ENCODE measurements at places on chromosomes 12 and 14.
A peak's percentile ranks its signal among the peaks of the same experiment; 100 is the strongest.

DNA sequence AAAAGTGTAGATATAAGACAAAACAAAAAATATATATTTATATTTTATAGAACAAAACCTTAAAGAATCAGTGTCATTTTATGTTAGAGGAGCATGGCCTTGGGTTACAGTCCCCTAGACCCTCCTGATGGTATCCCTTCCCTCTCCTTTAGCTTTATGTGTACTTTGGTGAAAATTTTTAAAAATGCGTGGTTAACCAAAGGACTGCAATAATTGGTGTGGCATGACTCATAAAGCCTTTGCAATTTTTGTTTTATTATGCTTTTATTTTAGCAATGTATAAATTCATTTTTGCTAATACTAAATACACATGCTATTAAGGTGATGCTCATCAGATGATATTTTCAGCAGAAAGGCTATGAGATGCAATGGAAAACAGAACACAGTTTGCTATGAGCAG lies 264.4 kb downstream of the SYT1 start:
- no peaks in the 10 kb centered on the region for H3K36me3 ChIP-seq
- DNase-seq: no peak
- H3K4me1 ChIP-seq: 0 out of 2 replicates have a peak, but pooled peaks cover 3% of the 10 kb centered on the region
- no peaks in the 10 kb centered on the region for H3K27me3 ChIP-seq
- no peak overlapping the region for H3K4me3 ChIP-seq
- no peak overlapping the region for H3K27ac ChIP-seq

GRCh38 chr12:17134315-17134714 lies 528.4 kb upstream of the LMO3 start:
- H3K27ac ChIP-seq: no peak overlapping the region
- H3K4me3 ChIP-seq: no peak overlapping the region
- no peaks in the 10 kb centered on the region for H3K4me1 ChIP-seq
- no peaks in the 10 kb centered on the region for H3K27me3 ChIP-seq
- DNase-seq: no peak

DNA sequence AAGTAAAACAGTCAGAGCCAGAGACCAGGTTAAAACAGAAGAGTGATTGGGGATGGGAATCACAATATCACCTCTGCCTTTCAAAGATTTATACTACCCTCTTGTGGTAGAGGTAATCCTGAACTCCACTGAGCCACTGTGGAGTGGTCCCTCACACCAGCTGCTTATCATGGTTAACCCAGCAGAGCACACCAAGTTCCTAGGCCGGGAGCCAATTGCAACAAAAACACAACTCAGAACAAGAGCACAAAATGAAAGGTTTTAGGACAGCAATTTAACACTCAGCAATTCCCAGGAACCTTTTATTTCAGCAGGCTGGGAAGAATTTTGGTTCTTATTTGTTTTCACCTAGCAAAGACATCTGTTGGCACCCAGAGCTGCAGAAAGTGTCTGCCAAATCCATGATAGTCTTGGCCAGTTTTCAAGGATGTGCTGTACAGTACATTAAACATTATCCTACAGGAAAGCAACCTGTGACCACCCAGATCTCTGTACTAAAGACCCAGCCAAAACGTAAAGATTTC lies 220.5 kb upstream of the ATXN7L3B start:
- no peak overlapping the region for H3K27ac ChIP-seq
- no peaks in the 10 kb centered on the region for H3K4me1 ChIP-seq
- no peak for DNase-seq
- H3K36me3 ChIP-seq: no peaks in the 10 kb centered on the region

DNA sequence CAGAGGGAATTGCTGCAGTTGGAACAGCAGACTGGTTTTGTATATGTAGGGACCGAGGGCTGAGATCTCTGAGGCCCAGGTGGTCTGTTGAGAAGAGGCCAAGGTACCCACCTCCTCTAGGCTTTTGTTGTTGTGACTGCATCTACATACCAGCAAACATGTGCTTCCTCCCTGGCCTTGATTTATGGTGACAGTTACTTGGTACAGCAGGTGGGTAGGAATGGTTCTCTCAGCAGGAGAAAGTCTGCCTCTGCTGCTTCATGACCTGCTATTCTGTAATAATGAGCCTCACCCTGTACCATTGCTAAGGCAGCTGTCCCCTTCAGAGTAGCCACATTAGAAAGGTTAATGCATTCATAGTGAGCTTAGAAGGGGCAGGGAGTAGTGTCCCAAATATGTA lies 196.7 kb upstream of the PELI2 start:
- no peaks in the 10 kb centered on the region for H3K36me3 ChIP-seq
- H3K4me3 ChIP-seq: no peak overlapping the region
- peaks cover 20% of the 10 kb centered on the region for H3K4me1 ChIP-seq

DNA sequence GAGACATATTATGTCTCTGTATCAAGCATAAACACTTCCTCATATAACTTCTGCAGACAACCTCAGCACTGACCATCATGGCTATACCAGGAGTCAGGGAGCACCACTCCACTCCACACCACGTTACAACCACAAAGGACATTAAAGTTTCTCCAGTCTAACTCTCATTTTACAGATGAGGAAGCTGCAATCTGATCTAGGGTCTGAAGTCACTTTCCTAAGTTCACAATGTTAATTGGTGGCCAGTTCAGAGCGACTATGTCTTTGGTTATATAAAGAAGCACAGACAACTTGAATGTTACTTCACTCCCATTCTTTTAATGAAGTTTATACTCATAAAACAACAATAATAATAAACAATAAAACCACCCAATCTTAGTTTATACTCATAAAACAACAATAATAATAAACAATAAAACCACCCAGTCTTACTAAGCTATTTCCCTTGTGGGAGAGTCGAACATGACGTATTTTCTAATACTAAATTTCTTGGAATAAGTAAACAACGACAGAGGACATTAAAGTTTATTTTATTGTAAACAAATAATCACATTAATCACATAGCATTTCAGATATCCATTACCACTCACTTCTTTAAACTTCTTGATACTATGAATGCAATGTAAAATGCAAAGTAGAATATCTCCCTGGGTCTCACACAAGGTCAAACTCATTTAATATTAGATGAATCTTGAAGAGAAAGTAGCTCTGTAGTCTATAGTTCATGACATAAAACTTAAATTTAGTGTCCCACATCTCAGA lies 72.4 kb upstream of the SSTR1 start:
- no peak overlapping the region for H3K27ac ChIP-seq
- DNase-seq: no peak
- H3K36me3 ChIP-seq: no peaks in the 10 kb centered on the region
- H3K4me3 ChIP-seq: no peak overlapping the region
- H3K4me1 ChIP-seq: peaks cover 11% of the 10 kb centered on the region

DNA sequence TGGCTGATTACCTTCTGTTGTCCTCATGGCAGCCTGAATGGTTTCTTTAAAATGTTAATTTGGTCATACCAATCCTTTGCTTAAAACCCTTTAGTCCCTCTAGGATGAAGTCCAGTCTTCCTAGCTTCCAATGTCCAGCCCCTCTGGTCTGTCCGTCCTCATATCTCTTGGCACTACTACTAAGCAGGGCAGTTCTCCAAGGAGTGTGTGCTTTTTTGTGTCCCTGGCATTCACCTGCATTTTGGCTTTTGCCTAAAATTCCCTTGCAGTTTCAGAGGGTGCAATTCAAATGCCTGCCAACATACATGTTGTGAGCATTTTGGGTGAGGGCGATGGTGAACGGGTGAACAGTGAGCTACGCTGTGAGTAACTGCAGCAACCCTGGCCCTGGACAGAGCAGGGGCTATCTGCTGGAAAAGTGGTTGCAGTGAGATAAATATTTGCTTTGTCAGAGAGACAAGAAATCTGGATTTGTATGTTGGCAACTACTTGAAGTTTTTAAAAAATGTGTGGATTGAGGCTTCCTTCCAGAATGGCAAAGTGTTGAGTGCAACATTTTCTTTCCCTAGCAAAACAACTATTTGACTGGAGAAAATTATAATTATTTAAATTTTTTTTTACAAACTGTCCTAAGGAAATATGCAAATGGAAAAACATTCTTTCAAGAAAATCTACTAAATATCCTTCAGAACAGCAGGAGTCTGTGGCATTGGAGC lies 14.6 kb downstream of the GALNT8 start:
- H3K4me3 ChIP-seq: no peak overlapping the region
- peaks cover 10% of the 10 kb centered on the region for H3K4me1 ChIP-seq
- H3K27me3 ChIP-seq: no peaks in the 10 kb centered on the region

DNA sequence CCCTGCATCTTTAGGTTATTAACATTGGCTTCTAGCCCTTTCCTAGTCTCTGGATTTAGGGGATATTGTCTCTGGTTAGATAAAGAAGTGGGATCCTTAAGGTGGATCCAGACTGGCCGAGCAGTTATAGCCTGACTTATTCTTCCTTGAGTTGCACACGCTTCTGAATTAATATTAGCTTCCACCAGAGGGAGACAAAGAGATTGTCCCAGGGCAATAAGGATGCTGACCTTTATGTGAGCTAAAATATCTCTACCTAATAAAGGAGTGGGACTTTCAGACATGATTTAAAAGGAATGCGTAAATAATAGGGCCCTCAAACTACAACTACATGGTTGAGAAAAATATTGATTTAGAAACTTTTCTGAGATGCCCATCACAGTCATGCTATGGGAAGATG lies 139.7 kb downstream of the SLCO1B3 start:
- 0 out of 2 replicates have a peak, but pooled peaks cover under 1% of the 10 kb centered on the region for H3K4me1 ChIP-seq
- no peak for DNase-seq
- no peak overlapping the region for H3K27ac ChIP-seq
- no peak overlapping the region for H3K4me3 ChIP-seq
- no peaks in the 10 kb centered on the region for H3K36me3 ChIP-seq

GRCh38 chr14:85187521-85187920 lies 342.4 kb upstream of the FLRT2 start:
- DNase-seq: no peak
- no peaks in the 10 kb centered on the region for H3K36me3 ChIP-seq
- H3K27ac ChIP-seq: no peak overlapping the region
- H3K27me3 ChIP-seq: no peaks in the 10 kb centered on the region

DNA sequence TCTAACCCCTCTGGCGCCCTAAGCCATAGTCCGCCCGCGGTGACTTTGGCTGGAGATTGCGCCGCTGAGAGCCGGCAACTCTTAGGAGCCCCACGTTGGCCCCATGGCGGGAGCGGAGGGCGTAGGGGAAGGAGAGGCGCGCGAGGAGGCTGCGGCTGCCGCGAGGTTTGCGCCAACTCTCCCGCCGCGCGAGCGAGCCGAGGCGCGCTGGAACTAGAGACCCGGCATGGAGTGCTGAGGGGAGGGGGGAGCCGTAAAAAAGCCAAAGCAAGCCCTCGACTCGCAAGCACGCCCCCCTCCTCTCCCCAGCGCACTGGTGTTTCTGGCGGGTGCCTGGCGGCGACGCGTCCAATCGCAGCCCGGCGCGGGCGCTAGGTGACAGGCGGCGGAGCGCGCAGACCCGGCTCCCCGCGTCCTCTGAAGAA lies at the start of gene SYT10:
Gene SYT10, minus strand, starts transcription at position 233 of the 425 bp plus-strand sequence. CDS start 297 bp downstream, outside the sequence.
- no peaks in the 10 kb centered on the region for H3K36me3 ChIP-seq
- peaks cover 22% of the 10 kb centered on the region for H3K4me1 ChIP-seq
- peak within 1 kb of the TSS; percentile 86 for H3K4me3 ChIP-seq

- H3K4me3 ChIP-seq: no peak overlapping the region
- no peak for DNase-seq
- H3K36me3 ChIP-seq: no peaks in the 10 kb centered on the region
- H3K27me3 ChIP-seq: no peaks in the 10 kb centered on the region
These were observed 46.8 kb downstream of the MOK start for GRCh38 chr14:102258136-102258535.

DNA sequence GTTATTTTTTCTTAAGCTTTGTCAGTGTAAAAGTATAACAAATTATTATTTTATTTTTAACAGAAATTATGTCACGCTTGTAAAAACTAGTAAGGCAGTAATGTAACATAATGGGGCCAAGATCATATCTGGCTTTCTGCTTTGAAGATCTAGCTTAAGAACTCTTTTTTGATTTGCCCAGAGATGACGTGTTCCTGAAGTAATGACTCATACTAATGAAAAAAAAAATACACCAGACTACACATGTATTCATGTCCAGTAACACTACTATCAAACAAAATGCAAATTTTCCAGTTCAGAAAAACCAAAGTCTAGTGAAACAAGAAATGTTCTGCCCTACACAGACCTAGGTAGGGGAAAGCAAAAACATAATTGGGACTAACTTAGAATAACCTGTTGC lies 432.2 kb upstream of the ATXN7L3B start:
- no peak overlapping the region for H3K4me3 ChIP-seq
- H3K36me3 ChIP-seq: no peaks in the 10 kb centered on the region
- no peaks in the 10 kb centered on the region for H3K4me1 ChIP-seq
- DNase-seq: no peak
- no peak overlapping the region for H3K27ac ChIP-seq

DNA sequence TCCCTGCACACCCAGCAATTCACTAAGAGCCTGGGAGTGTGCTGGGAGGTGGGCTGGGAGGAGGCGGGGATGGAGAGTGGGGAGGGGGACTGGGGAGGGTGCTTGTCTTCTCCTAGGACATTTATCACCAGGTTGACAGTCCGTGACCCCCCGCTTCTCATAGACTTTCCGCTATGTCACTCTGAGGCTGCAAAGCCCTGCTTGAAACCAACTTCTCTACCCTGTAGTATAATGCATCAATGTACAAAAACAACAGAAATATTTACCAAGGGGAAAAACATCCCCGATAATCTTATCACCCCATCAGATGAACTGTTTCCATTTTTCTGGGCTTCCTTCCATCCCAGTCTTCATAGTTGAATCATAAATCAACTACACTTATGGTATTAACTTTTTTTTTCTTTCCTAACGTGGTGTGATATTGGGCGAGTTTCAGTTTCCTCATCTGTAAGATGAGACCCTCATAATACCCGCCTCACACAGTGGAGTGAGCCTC lies 28.6 kb upstream of the BATF start:
- H3K36me3 ChIP-seq: no peaks in the 10 kb centered on the region
- no peaks in the 10 kb centered on the region for H3K4me1 ChIP-seq
- no peak for DNase-seq
- H3K27me3 ChIP-seq: no peaks in the 10 kb centered on the region

DNA sequence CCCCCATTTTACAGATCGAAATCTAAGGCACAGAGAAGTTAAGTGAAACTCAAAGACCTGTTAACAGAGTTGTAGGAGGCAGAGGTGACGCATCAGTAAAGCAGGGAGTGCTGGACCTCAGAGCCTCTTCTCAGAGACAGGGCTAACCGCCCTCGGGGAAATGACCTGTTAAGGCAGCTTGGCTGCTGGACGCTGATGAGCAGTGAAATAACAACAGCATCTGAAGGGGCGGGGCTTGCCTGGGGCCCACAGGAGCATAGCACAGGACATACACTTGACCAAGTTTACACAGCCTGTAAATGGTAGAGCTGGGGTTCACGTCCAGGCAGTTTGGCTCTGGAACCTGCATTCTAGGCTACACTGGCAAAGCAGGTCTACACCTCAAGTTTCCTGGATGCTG lies 39.3 kb downstream of the LRTM2 start:
- DNase-seq: no peak
- H3K27ac ChIP-seq: no peak overlapping the region
- H3K27me3 ChIP-seq: peaks cover 5% of the 10 kb centered on the region
- H3K36me3 ChIP-seq: peaks cover 17% of the 10 kb centered on the region

DNA sequence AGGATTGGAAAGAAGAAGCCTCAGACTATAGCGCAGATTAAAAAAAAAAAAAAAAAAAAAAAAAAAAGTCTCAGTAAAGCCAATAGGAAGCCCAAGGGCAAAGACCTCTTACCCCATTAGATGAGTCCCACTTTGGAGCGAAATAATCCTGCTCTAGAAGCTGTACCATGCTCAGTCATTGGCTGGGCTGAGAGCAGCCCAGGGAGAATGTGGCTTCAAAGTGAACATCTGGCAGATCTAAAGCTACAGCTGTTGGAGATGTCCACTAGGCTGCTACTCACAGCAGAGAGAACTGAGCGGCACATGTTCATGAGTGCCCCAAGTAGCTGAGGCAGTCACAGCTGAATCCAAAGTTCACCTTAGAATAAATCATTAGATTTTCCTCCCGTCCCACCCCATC lies 560.9 kb downstream of the MED13L start:
- no peaks in the 10 kb centered on the region for H3K4me1 ChIP-seq
- no peak overlapping the region for H3K27ac ChIP-seq
- DNase-seq: no peak
- H3K4me3 ChIP-seq: no peak overlapping the region
- H3K36me3 ChIP-seq: no peaks in the 10 kb centered on the region
